Thoracic aorta (tissue), 2 donors: ENCODE measurements at places on chromosomes 11 and 22.

DNA sequence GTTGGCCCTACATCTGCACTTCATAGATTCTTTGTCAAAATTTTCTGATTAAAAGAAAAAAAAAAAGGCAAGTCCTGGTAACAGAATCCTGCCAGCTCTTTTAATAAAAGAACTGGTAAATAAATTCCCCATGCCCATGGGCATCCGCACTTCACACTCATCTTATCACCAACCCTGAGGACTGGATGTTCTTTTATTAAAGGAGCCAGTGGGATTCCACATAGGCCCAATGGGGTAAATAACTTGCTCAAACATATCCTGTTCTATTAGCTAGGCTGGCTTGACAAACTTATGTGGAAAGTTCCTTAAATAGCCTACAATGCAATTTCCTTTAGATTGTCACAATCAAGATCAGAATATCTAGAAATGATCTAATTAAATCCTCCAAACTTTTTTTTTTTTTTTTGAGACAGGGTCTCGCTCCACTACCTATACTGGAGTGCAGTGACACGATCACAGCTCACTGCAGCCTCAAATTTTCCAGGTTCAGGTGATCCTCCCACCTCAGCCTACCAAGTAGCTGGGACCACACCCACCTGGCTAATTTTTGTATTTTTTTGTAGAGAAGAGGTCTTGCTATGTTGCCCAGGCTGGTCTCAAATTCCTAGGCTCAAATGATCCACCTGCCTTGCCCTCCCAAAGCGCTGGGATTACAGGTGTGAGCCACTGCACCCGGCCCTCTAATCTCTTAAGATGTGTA lies 380.9 kb downstream of the LARGE1 start:
- DNase-seq, result no peak

DNA sequence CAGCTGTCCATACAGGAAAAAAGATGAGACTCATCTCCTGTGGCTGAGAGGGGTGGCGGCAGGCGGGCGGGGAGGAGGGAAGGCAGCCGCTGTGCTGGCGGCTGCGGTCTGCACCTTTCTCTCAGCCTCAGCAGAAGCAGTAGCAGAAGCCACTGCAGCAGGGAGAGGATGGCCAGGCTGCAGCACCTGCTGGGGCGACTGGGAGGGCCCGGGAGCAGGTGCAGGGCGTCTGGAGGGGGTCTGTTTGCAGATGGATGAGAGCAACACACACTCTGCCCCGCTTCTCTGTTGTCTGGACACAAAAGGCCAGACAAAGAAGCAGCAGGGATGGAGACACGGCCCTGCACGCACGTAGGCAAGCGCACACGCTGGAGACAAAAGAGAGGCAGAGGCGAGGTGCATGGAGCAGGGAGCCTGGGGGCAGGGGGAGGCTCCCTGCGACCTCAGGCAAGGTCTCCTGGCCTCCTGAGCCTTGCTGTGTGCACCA lies 9.3 kb upstream of the MIAT start:
- no peak for DNase-seq

DNA sequence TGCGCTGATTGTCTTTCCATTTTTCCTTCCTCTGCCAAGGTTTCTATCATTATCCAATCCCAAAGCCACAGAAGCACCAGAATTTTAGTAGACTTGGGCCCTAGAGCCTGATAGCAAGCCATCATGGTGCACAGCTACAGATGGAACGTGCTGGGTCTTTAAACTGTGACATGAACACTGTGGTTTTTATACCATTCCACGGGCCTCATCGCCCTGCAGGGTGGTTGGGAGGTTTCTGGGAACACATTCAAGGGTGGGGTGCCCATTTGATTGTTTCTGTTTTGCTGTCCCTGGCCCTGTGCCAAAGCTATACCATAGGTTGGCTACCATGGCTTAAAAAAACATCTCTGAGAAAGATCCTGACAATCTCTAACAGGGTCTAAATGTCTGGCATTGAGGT lies 151.9 kb downstream of the CACNA1I start:
- no peak for DNase-seq

- DNase-seq, result no peak
Measured at GRCh38 chr11:47606731-47607130, 12.5 kb upstream of the C1QTNF4 start.

DNA sequence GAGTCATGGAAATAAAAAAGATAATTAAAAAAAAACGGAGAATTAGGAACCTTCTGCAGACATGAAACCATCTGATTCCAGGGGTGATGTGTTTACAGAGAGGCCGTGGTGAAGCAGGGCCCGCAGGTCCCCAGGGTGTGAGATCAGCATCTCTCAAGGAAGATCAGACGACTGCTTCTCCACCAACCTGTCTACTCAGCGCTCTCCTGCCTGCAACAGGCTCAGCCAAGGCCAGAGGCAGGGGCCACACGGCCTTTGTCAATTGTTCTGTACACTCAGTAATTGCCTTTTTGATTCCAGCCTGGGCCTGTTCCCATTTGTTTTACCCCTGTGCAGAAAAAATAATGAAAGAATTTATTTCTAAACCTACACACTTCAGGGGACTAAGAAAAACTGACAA lies 124.6 kb downstream of the NXPE2 start:
- DNase-seq, result no peak

- DNase-seq, result no peak
Measured at GRCh38 chr11:96486890-96487611, 97.2 kb downstream of the JRKL start.

DNA sequence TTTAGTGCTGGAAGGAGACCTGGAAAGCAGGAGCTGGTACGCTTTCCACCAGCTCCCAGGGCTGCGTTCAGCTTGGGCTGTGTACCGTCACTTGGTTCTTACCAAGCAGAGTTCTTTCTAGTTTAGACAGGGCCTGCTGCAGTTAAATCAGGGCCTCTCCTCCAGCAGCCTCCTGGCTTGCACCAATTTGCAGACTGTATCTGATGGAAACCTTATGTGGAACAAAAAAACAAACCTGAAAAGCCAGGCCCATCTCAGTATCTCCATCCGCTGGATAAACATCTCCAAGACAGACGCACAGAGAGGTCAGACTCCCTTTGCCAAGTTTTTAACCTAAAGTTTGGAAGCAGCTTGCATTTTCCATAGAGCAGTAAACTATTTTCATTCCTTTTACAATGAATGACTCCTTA lies 288.6 kb upstream of the SORL1-AS1 start:
- DNase-seq, result no peak

- peak; percentile 52 for DNase-seq
Measured at GRCh38 chr11:1749395-1750351, 722 bp downstream of the IFITM10 start.

GRCh38 chr11:107293677-107294344 lies 163.8 kb downstream of the CWF19L2 start:
- DNase-seq, result no peak

- no peak for DNase-seq
Measured at GRCh38 chr22:46641811-46642266, 21.7 kb downstream of the GRAMD4 start.

DNA sequence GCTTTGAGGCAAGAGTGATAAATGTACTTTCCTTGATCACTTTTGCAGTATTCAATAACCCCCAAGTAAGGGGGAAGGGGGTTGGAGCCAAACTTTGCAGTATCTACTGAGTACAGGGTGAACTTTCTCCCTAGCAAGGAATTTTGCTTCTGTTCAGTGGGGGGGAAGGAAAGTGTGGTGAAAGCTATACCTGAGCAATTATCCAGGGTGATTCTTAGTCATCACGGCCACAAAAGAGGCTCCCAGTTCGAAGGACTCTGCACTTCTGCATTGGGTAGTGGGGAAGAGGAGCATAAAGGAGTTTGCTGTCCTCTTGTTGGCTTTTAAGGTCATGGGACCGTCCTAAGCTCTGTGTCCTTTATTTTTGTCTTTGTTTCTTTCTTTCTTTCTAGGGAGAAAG lies 346.5 kb upstream of the SYN3 start:
- DNase-seq, result no peak

DNA sequence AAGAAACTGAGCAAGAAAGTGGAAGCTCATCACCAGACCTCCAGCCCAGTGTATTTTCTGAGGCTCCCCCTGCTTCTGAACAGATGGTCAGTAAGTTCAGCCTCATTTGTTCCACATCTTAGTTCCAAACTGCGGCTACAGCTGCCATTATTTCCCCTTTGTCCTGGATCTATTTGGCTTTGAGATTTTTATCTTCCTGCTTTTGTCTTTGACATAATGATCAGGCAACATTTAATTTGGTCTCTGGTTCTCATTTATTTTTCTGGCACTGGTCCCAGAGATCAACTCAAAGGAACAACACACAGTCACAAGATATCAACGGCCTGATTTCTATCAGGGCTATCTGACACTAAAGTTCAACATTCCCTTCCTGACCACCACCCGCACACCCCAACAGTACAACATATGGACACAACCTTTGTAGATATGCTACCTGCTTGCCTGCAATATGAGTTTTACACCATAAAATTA lies 137.5 kb downstream of the FAM76B start:
- no peak for DNase-seq

DNA sequence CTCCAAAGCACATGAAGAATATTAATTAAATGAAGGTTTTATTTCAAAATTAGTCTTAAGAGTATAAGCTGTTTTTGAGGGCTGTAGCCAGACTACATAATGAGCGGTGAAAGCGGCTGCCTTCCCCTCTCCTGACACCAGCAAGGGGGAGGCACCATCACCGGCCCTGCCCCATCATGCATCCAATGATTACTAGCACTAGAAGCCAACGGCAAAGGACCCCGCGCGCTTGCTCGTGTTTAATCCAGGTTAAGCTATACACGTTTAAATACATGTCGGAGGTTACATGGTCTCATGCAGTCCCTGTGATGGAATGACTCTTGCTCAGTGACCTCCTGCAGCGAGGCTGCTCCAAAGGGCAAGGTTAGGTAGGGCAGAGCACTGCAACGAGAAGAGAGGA lies 50.3 kb downstream of the FEZ1 start:
- DNase-seq, result no peak

GRCh38 chr11:1515082-1516060 lies 28.8 kb upstream of the MOB2 start:
- no peak for DNase-seq

- DNase-seq, result no peak
Measured at GRCh38 chr11:1565904-1566247, 6.2 kb downstream of the DUSP8 start.

- no peak for DNase-seq
Measured at GRCh38 chr22:22748297-22748743, 103.9 kb downstream of the GGTLC2 start.

DNA sequence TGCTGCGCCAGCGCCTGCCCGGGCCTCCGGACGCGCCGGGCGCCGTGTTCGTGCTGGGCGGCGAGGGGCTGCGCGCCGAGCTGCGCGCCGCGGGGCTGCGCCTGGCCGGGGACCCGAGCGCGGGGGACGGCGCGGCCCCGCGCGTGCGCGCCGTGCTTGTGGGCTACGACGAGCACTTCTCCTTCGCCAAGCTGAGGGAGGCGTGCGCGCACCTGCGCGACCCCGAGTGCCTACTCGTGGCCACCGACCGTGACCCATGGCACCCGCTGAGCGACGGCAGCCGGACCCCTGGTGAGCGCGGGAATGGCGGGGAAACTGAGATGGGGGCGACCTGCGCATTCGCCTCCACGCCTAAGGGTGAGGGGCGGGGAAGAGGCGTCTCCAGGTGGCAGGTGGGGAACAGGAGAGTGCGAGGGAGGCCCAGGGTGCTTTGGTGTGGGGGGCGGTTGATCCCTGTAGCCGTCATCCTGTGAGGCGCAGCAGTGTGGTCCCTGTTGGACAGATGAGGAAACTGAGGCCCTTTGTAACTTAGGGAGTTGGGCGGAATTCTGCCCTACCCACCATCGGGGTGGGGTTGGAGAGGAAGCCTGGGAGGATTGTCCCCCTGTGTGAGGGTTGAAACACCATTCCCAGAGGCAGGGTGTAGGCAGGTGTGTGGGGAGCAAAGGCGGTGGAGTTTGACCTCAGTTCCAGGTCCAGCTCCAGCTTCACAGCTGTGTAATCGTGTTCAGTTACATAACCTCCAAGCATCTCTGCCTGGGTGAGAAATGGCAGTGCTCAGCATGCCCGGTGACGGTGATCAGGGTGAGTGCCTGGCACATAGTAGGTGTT lies 758 bp downstream of the PDXP start:
- DNase-seq, result no peak

DNA sequence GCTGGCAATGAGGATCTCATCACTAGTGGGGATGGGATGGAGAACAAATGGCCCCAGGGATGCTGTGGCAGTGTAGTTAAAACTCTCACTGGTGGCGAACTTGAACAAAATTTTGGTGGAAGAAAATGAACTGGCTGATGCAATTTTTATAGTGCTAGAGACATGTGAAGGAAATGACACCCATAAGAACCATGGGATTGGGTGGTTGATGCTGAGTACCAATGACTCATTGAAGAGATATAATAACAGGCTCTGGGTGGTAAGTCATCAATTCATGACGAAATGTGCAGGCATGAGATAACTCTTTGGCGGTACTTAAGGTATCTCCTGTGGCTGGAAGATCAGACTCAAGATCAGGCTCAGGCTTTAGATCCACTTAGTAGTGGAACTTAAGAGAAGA lies 172.9 kb upstream of the DDI1 start:
- DNase-seq, result no peak

DNA sequence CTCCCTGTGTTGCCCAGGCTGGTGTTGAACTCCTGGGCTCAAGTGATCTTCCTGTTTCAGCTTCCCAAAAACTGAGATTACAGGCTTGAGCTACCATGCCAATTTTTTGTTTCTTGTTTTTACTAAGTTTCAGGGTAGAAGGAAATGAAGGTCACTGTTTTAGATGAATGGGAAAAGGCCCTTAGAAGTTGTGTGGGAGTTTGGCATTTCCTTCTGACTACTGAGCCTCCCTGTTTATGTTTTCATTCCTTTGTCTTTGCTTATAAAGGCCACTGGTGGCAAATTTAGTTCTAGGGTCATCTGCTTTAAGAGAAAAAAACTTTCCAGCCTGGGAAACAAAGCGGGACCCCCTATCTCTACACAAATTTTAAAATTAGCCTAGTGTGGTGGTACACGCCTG lies 22.1 kb downstream of the SRPRA start:
- DNase-seq, result no peak

- no peak for DNase-seq
Measured at GRCh38 chr11:66036334-66036710, 10.0 kb upstream of the CATSPER1 start.

DNA sequence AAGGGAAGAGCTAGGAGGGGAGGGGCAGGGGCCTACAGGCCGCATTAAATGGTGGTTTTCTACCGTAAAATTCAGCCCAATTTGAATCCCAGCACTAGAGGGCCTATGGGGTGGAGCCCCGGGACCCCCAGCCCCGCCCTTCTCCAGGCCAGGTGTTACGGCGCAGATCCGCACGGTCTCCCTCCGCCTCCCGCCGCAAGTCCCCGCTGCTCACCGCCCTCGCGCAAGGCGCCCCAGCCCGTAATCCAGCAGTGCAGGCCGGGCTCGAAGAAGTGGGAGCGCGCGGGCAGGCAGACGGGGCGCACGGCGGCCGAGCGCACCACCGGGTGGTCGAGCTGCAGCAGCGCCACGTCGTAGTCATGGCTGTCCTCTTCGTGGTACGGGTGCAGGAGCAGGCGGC lies 17.3 kb downstream of the KCTD17 start:
- DNase-seq, result no peak

GRCh38 chr22:27786965-27787364 lies 14.6 kb downstream of the MN1 start:
- no peak for DNase-seq

GRCh38 chr11:34451053-34451452 lies 12.3 kb downstream of the CAT start:
- DNase-seq, result no peak

GRCh38 chr11:4626207-4627099 lies 10.8 kb upstream of the OR51D1 start:
- DNase-seq, result no peak

GRCh38 chr11:121366038-121366437 lies 73.5 kb downstream of the SC5D start:
- no peak for DNase-seq
